Uterus (tissue), 4 donors: ENCODE measurements at places on chromosomes 1 and 21. TPM values are rescaled to one million over a fixed set of nuclear protein-coding genes. Genes with fewer than 3 reads are reported as not detected.

GRCh38 chr1:81590171-81590570 is 210.6 kb upstream of the ADGRL2 start:
- H3K27me3 ChIP-seq: no peaks in the 10 kb centered on the region
- H3K27ac ChIP-seq: no peak overlapping the region
- DNase-seq: no peak

DNA sequence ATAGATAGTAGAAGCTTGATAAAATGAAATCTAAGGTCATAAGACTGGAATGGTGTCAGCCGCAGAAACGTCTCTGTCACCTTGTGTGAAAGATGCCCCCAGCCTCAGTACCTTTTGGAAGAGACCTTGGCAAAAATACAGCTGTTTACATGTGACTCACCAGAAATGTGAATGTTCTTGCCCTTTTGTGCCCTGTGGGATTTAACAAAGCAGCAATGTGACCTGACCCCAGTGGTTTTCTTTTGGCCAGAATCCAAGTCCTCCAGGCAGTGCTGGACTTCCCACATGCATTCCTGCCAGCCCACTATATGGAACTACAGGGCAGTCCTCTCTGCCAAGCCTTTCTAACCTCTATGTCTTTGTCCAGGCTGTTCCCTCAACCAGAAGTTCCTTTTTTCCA is 27.2 kb upstream of the LRRC8C start:
- H3K36me3 ChIP-seq: no peaks in the 10 kb centered on the region
- no peaks in the 10 kb centered on the region for H3K27me3 ChIP-seq
- H3K27ac ChIP-seq: no peak overlapping the region
- DNase-seq: no peak
- peaks cover 5% of the 10 kb centered on the region for H3K4me1 ChIP-seq

- H3K4me3 ChIP-seq: no peak overlapping the region
- no peak for DNase-seq
- H3K27ac ChIP-seq: no peak overlapping the region
- no peaks in the 10 kb centered on the region for H3K36me3 ChIP-seq
- H3K27me3 ChIP-seq: no peaks in the 10 kb centered on the region
Measured at GRCh38 chr1:34994878-34995277, 9.7 kb upstream of the TMEM35B start.

- H3K27me3 ChIP-seq: peaks cover 14% of the 10 kb centered on the region
- no peaks in the 10 kb centered on the region for H3K36me3 ChIP-seq
- no peak overlapping the region for H3K27ac ChIP-seq
Measured at GRCh38 chr1:1063945-1064831, 9.9 kb downstream of the RNF223 start.

GRCh38 chr1:35748326-35748725 is 21.5 kb downstream of the CLSPN start:
- H3K4me3 ChIP-seq: no peak overlapping the region
- H3K27ac ChIP-seq: no peak overlapping the region
- no peaks in the 10 kb centered on the region for H3K36me3 ChIP-seq
- no peaks in the 10 kb centered on the region for H3K4me1 ChIP-seq

- H3K27ac ChIP-seq: no peak overlapping the region
- DNase-seq: no peak
- H3K4me1 ChIP-seq: no peaks in the 10 kb centered on the region
- no peaks in the 10 kb centered on the region for H3K36me3 ChIP-seq
- no peak overlapping the region for H3K4me3 ChIP-seq
Measured at GRCh38 chr1:94611681-94612475, 70.3 kb upstream of the F3 start.

- peak overlapping the region; percentile 87 for H3K27ac ChIP-seq
- H3K4me3 ChIP-seq: peak overlapping the region; percentile 81
- peaks cover 14% of the 10 kb centered on the region for H3K4me1 ChIP-seq
- DNase-seq: no peak
Measured at GRCh38 chr1:46718340-46718726, 581 bp downstream of the EFCAB14 start.

DNA sequence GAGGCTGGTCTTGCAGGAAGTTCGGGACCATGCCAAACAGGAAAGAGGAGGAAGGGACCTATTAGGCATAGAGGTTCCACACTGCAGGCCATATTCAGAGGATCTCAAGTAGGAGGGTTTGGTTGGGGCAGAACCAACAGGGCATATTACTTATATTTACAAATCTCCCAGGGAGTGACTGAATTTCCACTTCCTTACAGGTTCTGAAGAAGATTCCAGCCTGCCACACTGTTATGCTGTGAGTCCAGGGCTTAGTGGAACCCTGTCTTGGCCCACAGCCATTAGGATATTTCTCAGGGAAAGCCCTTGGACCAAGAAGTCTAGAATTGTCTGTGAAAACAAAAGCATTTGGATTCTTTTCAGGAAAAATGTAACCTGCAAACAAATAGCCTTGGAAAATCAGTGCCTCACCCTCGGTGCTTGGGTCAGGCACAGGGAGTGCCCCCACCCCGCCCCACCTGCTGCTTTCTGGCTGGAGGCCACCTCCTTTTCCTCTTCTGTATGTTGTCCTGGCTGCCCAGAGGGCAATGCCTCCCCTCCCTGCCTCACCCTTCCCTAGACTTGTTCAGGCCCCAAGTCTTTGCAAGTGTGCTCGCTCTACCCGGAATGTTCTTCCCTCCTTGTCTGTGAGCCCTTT is 41.0 kb upstream of the JUN start:
- H3K4me1 ChIP-seq: no peaks in the 10 kb centered on the region
- no peak overlapping the region for H3K27ac ChIP-seq

DNA sequence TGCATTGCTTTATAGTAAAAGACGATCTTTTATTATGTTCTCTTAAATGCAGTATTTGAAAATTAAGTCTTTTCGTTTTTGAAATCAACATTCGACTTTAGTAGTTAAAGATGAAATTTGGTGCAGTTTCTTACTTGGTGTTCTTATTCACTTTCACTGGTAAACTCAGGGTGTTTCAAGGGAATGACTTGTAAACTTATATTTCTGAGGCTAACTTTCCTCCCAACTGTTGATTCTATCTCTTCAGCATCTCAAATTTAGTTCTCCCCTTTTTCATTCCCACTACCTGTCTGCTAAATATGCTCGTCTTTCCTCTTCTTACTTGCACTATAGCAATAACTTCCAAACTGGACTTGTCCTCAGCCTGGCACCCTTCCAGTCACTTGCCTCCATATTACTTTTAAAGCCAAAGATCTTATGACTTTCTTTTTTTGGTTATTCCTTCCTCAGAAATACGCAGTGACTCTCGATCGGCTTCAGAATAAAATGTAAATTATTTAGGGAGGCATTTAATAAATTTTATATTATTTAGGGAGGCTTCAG is 988 bp downstream of the SLC35A3 start:
- no peak for DNase-seq
- H3K4me3 ChIP-seq: peak overlapping the region; percentile 93
- no peak overlapping the region for H3K27ac ChIP-seq
- no peaks in the 10 kb centered on the region for H3K27me3 ChIP-seq

DNA sequence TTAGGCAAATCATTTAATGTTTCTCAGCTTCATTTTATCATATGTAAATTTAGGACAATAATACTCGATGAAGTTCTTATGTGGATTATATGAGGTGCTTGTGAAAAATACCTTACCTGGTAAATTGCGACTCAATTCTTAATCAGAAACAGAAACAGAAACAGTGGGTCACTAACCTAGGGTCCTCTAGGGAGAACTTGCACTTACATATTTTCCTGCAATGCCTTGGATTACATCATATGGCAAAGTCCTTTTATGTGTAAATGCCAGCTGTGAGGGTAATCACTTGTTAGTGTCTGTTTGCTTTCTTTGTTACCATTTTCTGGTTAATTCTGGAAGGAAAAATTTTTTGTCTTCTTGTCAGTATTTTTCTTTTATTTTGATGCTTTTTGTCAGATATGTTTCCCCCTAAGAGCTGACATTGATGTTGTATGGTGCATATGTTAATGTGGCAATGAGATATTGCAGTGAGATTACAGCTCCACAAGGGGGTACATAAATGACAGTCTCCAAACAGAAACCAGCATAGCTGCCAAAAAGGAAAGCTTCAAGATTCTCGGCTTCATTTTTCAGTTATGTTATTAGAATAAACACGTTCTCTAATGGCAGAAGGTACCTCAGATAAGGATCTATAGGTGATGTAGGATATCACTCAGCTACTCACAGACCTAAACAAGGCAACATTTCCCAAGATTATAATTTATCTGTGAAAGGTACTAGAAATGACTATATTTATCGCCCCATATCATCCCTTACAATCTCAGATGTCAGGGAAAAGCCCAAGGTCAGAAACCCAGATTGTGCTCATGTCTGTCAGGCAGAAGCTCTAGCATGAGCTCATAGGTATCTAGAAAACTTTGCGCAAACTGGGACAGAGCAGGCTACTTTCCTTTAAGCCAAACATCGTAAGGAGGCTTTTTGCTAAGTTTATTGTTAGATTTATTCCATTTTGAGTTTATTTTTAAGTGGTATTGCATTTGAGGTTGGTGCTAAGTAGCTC is 119.9 kb downstream of the FASLG start:
- no peaks in the 10 kb centered on the region for H3K36me3 ChIP-seq
- no peaks in the 10 kb centered on the region for H3K4me1 ChIP-seq
- DNase-seq: no peak
- H3K27ac ChIP-seq: no peak overlapping the region
- H3K27me3 ChIP-seq: no peaks in the 10 kb centered on the region

DNA sequence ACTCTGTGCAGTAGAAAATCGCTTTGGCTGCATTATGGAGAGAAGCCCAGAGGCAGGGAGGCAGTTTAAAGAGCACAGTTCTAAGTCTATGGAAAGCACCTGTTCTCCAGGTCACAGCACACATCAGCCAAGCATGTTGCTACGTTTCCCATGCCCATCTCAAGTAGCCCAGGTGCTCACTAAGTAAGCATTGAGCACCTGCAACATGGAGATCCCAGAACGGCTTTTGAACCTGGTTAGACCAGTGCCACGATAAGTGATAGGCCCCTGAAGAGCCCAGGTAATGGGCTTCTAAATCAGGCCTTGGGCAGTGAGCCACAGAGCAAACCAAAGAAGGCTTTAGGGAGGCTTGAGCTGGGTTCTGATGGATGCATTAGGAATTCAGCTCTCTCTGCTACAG is 186.2 kb downstream of the C1orf94 start:
- H3K27ac ChIP-seq: no peak overlapping the region
- no peak for DNase-seq
- H3K4me1 ChIP-seq: no peaks in the 10 kb centered on the region
- no peaks in the 10 kb centered on the region for H3K27me3 ChIP-seq

- no peak for DNase-seq
- H3K36me3 ChIP-seq: no peaks in the 10 kb centered on the region
- no peaks in the 10 kb centered on the region for H3K4me1 ChIP-seq
- no peaks in the 10 kb centered on the region for H3K27me3 ChIP-seq
- H3K27ac ChIP-seq: no peak overlapping the region
Measured at GRCh38 chr1:152182944-152183361, 23.9 kb upstream of the RPTN start.

GRCh38 chr1:178098262-178098661 is 4.4 kb downstream of the RASAL2 start:
- peaks cover 6% of the 10 kb centered on the region for H3K4me1 ChIP-seq
- peak overlapping the region; percentile 18 for H3K27ac ChIP-seq
- DNase-seq: no peak
- H3K36me3 ChIP-seq: no peaks in the 10 kb centered on the region
- no peaks in the 10 kb centered on the region for H3K27me3 ChIP-seq

DNA sequence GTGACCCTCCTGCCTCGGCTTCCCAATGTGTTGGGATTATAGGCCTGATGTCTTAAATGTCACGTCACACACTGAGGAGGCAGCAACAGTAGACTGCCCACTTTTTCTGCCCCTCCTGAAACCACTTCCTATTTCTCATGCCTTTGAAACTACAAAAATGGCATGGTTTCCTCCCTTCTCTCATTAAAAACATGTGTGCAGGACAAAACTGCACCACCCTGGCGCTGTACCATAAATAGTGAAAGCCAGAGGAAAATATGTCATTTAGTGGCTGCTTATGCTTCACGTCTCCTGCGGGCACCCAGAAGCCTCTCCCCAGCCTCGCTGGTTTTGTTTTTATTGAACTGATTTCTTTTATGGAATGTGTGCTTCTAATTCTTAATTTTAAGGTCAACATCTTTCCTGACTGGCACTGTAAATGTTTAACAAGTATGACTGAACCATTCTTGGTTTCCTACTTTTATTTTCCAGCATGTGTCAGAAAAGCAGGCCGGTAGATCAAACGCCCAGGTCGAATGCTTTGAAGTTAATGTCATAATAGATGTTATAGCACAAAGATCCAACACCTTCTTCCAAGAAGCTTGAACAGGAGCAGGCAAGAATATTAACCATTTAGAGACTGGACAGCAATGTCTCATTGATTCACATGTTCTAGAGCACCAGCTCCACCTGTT is 59.6 kb upstream of the C1orf87 start:
- H3K4me1 ChIP-seq: no peaks in the 10 kb centered on the region
- no peak for DNase-seq
- no peaks in the 10 kb centered on the region for H3K36me3 ChIP-seq
- no peak overlapping the region for H3K27ac ChIP-seq
- no peaks in the 10 kb centered on the region for H3K27me3 ChIP-seq

DNA sequence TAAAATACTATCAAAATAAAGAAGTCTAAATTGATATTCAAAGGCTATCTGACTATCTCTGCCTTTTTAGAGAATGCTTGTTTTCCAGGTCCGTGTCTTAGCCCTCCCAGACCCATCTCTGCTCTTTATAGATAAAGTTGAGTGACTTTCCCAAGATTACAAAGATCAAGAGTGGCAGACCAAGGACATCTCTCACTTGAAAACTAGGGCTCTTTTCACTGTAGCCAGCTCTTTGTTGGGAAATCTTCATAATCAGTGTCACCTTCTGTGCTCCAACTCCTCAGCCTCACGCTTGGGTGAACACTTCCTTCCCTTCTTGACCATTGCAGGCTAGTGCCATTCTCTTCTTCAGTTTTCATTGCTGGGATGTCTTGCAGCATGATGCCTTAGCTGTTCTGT is 211.1 kb downstream of the PBX1 start:
- H3K4me3 ChIP-seq: no peak overlapping the region
- peak overlapping the region; percentile 92 for H3K27ac ChIP-seq
- H3K27me3 ChIP-seq: no peaks in the 10 kb centered on the region

GRCh38 chr1:74508449-74508848 is 4.0 kb downstream of the LRRC53 start:
- H3K27ac ChIP-seq: no peak overlapping the region
- H3K4me1 ChIP-seq: no peaks in the 10 kb centered on the region
- H3K27me3 ChIP-seq: no peaks in the 10 kb centered on the region
- no peak overlapping the region for H3K4me3 ChIP-seq
- H3K36me3 ChIP-seq: no peaks in the 10 kb centered on the region
- DNase-seq: no peak

GRCh38 chr1:26280333-26281042 is 602 bp downstream of the SH3BGRL3 start:
- no peaks in the 10 kb centered on the region for H3K36me3 ChIP-seq
- H3K4me3 ChIP-seq: peak overlapping the region; percentile 56
- H3K27ac ChIP-seq: peak overlapping the region; percentile 93
- no peak for DNase-seq
- H3K4me1 ChIP-seq: peaks cover 19% of the 10 kb centered on the region
- H3K27me3 ChIP-seq: no peaks in the 10 kb centered on the region

Gene OLIG2
- not detected for total RNA-seq

Gene NCMAP
- 0.48 TPM for total RNA-seq

Gene BLZF1
- total RNA-seq: 26.1 TPM

Gene OLFML2B
- total RNA-seq: 13.0 TPM

Gene NFASC
- total RNA-seq: 35.6 TPM

Gene S100A9
- 175 TPM for total RNA-seq

Gene PUSL1
- 34.1 TPM for total RNA-seq
